ENCODE measurements at places on chromosomes 6 and 20. TPM values are rescaled to one million over a fixed set of nuclear protein-coding genes. Genes with fewer than 3 reads are reported as not detected.

- no peak for DNase-seq
Measured at GRCh38 chr20:48965189-48965910, 43.8 kb downstream of the ARFGEF2 start.

GRCh38 chr6:13624871-13625288, 9.7 kb downstream of the NOL7 start:
- no peak for DNase-seq

GRCh38 chr20:64254571-64255360, 782 bp upstream of the PCMTD2 start:
- peak; percentile 11 for DNase-seq

DNA sequence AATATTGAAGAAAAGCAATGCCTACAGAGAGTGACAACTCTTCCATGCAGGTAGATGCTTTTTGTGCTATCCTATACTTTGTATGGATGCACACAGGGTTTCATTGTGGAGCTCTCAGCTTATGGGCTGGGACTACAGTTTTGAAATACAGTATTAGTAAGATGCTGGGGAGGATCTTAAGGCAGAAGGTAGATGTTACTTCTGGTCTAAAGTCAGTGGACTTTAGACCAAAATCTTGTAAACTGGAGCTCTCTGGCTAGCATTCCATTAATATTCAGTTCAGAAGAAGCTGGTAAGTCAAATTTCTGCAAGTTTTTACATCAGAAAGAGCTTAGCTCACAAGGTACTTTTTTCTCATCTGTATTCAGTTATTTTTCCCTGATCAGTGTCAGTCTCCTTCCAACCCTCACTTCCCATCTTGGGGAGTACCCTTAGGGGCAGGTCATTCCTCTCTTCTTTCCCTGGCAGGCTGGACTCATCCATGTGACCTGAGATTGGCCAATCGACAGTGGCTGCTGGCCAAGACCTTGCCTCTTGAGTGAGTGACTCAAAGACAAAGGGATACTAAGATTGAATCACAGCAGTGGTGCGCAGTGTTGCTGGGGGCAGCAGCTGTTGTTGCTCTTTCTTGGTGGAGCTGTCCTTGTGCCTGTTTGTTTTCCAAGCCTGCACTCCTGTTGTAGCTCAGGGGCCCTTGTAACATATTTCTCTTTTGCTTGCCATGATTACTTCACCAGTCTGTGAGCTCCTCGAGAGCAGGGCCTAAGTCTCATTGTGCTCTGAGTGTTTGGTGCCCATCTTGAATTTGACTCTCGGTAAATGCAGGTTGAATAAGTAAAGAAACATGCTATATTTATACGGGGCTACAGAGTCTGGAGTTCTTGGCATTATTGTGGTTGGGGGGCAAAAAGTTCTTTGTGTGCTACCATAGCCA, 2.8 kb upstream of the PHF20 start:
- DNase-seq, result peak; percentile 100

- DNase-seq, result no peak
Measured at GRCh38 chr6:129181001-129181400, 298.1 kb downstream of the LAMA2 start.

DNA sequence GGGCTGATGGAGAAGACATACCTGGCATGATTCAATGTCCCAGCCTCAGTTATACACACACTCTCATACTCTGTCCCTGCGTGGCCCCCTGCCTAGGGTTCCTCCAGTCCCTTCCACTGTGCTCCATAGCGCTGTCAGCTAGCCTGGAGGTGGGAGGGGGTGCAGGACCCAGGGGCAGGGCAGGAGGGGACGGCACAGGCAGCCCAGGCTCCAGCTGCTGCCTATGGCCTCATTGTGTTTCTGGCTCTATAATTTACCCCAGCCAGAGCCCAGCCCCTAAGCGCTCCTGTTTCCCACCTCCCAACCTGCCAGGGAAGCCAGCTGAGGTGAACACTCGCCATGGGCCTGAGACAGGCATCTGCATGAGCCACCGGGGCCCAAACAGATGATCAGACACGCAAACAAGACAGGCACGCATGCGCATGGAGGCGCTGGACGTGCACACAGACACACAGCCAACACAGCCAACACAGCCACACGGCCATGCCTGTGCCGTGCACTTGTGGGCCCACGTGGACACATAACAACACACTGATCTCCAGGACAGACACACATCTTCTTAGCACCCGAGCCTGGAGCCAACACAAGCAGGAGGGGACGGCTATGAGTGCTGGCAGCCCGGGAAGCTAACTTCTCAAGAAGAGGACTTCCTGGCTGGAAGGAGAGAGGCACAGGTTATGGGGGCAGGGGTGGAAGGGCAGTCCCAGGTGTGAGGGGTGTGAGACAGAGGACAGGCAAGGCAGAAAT, 124.9 kb downstream of the GRM4 start:
- no peak for DNase-seq

DNA sequence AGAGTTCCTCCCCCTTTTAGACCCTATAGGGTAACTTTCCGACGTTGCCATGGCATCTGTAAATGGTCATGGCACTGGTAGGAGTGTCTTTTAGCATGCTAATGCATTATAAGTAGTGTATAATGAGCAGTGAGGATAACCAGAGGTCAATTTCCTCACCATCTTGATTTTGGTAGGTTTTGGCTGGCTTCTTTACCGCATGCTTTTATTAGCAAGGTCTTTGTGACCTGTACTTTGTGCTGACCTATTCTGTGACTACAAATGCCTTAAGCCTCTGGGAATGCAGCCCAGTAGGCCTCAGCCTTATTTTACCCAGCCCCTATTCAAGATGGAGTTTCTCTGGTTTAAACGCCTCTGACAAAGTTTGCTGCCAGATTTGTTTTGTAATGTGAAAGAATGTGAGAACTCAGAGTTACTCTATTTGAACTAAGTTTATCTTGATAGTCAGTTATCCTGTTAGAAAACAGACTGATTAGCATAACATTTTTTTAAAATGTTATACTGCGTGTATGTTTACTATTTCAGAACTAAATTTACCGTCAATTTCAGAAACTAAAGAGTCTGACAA, 111.3 kb upstream of the PRSS16 start:
- no peak for DNase-seq

GRCh38 chr6:73719046-73719445, 23.0 kb downstream of the CD109 start:
- no peak for DNase-seq

GRCh38 chr6:147528511-147529145, 20.1 kb downstream of the SAMD5 start:
- DNase-seq, result no peak

GRCh38 chr20:50333812-50334211, 143.2 kb downstream of the CEBPB start:
- no peak for DNase-seq

GRCh38 chr6:15713325-15713724, 50.5 kb upstream of the DTNBP1 start:
- no peak for DNase-seq

- no peak for DNase-seq
Measured at GRCh38 chr6:53746442-53747103, 48.2 kb upstream of the LRRC1 start.

GRCh38 chr6:79305020-79305419, 70.5 kb upstream of the HMGN3 start:
- no peak for DNase-seq

GRCh38 chr6:31465718-31466117, 32.2 kb upstream of the MICB start:
- no peak for DNase-seq

GRCh38 chr6:24322924-24323323, 34.9 kb downstream of the DCDC2 start:
- no peak for DNase-seq

DNA sequence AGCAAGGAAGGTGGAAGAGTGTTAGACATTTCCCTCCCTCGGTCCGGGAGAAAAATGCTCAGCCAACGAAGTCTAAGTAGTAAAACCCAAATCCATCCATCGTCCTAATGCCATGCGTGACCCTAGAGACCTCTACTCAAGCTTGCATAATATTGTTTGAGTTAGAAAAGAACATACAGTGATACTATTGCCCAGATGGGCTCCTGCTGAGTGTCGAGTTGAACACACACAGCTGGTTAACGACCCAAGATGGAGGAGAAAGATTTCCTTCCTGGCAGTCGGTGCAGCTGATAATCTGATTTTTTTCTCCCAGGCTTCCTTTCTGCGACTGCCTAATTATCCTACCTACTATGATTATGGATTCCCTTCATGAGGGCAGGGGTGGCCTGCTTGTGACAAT, 164.4 kb upstream of the KCNG1 start:
- no peak for DNase-seq

DNA sequence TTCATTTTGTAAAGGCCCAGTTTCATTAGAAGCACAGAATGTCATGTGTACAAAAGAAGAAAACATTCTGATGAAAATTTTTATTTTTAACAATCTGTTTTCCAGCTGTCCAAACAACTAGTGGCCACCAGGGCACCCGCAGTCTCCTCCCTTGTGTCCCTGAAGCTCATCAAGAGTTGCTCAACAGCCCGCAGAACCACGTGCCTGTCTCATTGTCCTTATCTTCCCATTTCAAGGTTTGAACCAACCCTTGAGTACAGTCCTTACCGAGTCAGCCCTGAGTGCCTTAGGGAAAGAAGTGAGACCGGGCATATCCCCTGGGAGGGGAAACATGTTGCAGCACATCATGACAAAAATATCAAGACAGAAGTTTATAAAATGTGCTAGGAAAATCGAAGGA, 15.9 kb upstream of the ZNF133 start:
- peak; percentile 35 for DNase-seq

DNA sequence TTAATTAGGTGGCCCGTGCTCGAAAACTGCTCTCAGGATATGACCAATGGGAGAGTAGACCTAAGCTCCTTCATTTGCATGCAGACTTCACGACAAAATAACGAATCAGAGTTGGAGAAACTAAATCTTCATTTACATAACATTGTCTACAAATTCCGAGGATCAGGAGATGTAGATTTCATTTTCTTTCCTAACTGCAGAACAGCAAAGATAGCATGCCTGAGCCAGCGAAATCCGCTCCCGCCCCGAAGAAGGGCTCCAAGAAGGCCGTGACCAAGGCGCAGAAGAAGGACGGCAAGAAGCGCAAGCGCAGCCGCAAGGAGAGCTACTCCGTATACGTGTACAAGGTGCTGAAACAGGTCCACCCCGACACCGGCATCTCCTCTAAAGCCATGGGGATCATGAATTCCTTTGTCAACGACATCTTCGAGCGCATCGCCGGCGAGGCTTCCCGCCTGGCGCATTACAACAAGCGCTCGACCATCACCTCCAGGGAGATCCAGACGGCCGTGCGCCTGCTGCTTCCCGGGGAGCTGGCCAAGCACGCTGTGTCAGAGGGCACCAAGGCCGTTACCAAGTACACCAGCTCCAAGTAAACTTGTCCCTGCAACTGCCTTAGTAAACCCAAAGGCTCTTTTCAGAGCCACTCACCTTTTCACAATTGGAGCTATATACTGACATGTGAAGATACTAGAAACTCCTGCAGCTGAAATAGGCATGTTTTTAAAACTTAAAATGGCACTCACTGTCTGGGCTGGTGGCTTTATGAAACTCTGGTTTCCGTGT, 96.5 kb downstream of the HFE start:
- no peak for DNase-seq

FILIP1 gene
- total RNA-seq, result 57.5 TPM

BPIFB4 gene
- not detected for total RNA-seq

CBLN4 gene
- not detected for total RNA-seq

TFAP2A gene
- total RNA-seq, result not detected

ASIP gene
- total RNA-seq, result not detected

VSX1 gene
- 3.0 TPM for total RNA-seq

MAP7 gene
- total RNA-seq, result 0.56 TPM

LRRN4 gene
- not detected for total RNA-seq

CNKSR3 gene
- total RNA-seq, result 1.9 TPM
